ENCODE measurements at places on chromosomes 3 and 15.

GRCh38 chr3:40843851-40844548 is 319.2 kb downstream of the ZNF621 start:
- DNase-seq: no peak

DNA sequence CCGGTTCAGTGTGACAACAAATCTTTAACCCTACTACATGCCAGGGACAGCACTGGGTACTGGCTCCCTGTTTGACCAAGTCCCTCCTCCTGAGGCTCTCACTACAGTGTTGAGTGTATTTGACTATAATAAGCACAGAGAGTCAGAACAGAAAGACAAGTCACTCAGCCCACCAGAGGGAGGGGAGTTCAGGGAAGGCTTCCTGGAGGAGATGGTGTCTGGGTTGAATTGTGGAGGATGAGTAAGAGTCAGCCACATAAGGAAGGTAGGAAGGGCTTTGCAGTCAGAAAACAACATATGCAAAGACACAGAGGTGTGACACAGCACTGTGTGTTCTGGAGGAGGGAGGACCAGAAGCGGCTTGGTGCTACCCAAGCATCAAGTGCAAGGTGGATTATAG is 17.7 kb downstream of the MEGF11 start:
- no peak for DNase-seq

GRCh38 chr3:47425959-47426358 is 45.1 kb downstream of the PTPN23 start:
- DNase-seq: no peak

GRCh38 chr3:14389166-14389606 is 13.2 kb upstream of the SLC6A6 start:
- no peak for DNase-seq

DNA sequence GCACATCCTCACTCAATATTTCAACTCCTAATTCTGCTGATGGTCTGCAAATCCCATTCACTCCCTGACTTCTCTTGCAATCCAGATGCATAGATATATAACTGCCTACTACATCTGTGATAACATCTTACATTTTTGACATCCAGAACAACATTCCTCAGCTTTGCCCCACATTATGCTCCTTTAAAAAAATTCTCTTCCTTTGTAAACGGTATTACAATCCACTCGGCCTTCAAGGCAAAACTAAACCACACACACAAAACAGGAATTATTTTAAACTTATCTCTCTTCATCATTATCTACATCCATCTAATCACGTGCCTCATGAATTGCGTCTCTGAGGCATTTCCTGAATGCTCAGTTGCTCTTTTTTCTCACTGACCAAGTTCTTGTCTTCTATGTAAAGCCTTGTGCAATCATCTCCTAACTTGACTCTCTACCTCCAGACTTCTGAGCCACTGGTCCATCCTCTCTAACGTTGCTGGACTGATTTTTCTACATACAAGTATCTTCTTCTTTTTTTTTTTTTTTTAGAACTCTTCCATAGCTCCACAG is 117.0 kb downstream of the SATB1 start:
- DNase-seq: no peak

DNA sequence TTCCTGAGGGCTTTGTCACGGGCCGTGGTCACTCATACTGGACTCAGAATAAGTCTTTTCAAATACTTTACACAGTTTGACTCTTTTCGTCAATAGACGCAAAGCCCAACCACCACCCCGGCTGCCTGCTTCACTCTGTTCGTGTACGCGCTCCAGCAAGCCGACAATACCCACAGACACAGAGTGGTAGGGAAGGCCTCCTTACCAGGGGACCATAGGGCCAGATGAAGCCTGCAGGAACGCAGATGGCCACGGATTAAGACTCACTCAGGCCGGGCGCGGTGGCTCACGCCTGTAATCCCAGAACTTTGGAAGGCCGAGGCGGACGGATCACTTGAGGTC is 29.7 kb downstream of the EFCAB12 start:
- DNase-seq: no peak

DNA sequence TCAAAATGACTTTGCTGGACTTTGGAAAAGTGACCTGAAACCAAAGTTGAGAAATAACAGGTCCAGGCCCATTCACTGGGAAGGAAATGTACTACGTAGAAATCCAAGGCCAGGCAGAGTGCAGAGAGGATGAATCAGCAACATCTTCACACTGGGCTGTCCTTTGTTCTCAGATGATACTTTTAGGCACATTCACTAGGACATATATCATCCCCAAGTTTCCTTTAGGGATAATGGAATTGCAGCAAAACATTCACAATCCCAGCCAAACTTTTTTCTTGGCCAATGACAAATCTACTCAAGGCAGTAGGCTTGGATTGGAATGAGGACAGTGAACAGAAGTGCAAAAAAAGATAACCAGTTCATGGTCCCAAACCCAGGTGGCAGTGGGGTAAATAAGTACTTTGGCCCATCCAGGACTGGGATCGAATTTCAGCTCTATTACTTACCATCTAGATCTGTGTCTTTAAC is 75.1 kb downstream of the CLDN11 start:
- DNase-seq: peak; percentile 79

GRCh38 chr3:71022551-71023335 is 560.8 kb downstream of the FOXP1 start:
- no peak for DNase-seq

- no peak for DNase-seq
These were observed 44.2 kb upstream of the ZBED2 start for GRCh38 chr3:111639316-111639715.

- DNase-seq: no peak
These were observed 29.6 kb upstream of the ADAMTS9 start for GRCh38 chr3:64717411-64717810.

- DNase-seq: no peak
These were observed 113.7 kb upstream of the SMAD3 start for GRCh38 chr15:66951531-66952320.

GRCh38 chr3:11331101-11331500 is 58.9 kb downstream of the ATG7 start:
- no peak for DNase-seq

DNA sequence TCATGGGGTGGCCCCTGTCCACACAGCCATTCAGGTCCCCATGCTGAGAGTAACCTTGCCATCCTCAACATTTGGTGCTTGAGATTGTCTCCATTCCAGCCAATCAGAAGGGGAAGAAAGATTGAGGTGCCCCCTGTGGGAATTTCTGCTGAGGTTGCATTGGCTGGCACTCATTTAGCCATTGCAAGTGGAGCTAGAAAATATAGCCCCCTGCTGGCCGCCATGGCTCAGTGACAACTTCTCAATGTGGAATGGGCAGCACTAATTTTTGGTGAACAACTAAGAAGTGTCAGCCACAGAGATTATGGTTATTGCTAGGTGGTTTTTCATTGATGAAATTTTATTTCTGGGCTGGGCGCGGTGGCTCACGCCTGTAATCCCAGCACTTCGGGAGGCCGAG is 22.0 kb downstream of the COL6A6 start:
- DNase-seq: no peak

DNA sequence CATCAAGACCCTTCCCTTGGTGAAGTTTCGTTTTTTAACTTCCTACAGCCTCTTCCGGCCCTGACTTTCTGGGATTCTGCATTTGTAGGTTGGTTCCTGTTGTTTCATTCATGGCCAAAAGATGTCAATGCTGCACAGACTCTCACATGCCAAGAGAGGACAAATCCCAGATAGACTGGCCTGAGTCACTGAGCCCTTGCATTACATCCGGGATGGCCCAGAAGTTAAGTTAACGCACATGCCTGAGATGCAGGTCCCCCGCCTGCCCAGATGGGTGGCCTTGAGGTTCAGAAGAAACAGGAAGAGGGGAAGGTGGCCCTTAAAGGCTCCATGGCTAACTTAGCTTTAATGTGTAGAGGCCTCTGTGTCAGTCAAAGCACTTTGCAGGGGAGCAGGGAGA is 51.6 kb upstream of the SRGAP3 start:
- DNase-seq: no peak

GRCh38 chr15:39591141-39591895 is 10.4 kb downstream of the THBS1 start:
- peak; percentile 46 for DNase-seq

DNA sequence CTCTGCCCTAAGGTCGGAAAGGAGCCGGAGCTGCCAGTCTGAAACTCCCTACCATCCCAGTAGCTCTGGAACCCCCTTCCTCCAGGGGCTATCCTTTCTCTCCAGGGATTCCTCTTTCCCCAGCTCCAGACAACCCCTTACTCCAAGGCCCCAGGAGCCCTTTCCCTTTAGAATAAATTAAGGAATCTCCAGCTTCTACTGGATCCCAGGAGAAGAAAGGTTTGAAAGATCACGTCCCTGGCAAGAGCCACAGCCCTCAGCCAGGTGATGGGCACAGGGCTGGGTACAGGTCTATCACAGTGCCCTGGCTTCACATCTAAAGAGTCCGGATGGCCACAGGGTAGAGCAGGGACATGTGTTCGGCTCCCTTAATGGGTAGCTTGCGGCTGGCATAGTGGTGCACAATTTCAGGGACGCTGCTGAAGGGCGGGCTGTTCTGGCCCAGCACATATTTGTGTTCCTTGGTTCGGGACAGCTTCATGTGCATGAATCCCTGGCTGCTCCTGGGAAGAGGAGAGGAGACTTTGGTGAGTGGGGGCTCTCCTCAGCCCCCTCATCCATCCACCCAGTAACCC is 20.0 kb downstream of the SHF start:
- no peak for DNase-seq

- DNase-seq: no peak
These were observed 75.6 kb downstream of the CHAC1 start for GRCh38 chr15:41028853-41029252.

DNA sequence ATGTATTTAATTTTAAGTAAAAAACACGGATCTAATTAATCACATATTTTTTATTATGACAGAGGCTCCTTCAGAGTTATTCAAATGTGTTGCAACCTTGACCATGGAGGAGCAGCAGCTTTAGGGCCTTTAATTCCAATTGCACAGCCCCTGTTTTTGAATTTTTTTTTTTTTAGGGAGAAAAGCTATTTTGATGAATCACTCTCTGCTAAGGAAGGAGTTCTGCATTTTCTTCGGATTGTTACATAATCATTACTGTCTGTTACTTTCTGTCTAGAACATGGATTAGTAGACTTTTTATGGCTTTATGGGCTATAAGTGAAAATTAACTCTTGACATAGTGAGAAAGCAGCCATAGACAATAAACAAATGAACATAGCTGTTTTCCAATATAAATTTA is 90.8 kb downstream of the MCTP2 start:
- peak; percentile 10 for DNase-seq

GRCh38 chr3:61600195-61600594 is 38.8 kb downstream of the PTPRG start:
- DNase-seq: no peak

GRCh38 chr3:128062033-128062745 is 10.0 kb downstream of the SEC61A1 start:
- no peak for DNase-seq

GRCh38 chr3:152298393-152299248 is 29.9 kb downstream of the MBNL1 start:
- peak; percentile 93 for DNase-seq

- DNase-seq: no peak
These were observed 203.5 kb upstream of the ZBTB20 start for GRCh38 chr3:115350606-115351005.

- no peak for DNase-seq
These were observed 19.0 kb downstream of the MRAS start for GRCh38 chr3:138367326-138367850.

GRCh38 chr3:50194128-50194902 is 2.9 kb downstream of the GNAT1 start:
- no peak for DNase-seq

DNA sequence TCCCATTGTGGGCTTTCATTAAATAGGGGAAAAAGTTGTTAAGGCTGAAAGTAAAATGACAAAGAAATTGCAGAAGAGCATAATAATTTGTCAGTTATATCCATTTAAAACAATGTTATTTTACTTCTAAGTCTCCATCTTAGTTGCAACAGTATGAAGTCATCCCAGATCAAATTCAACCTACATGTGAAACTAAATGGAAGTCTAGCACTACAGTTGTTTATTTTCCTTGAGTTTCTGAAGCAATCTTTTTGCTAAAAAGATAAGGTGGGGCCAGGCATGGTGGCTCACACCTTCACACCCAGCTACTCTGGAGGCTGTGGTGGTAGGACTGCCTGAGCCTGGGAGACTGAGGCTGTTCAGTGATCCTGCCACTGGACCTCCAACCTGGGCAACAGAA is 80.2 kb downstream of the DPH6 start:
- no peak for DNase-seq

DNA sequence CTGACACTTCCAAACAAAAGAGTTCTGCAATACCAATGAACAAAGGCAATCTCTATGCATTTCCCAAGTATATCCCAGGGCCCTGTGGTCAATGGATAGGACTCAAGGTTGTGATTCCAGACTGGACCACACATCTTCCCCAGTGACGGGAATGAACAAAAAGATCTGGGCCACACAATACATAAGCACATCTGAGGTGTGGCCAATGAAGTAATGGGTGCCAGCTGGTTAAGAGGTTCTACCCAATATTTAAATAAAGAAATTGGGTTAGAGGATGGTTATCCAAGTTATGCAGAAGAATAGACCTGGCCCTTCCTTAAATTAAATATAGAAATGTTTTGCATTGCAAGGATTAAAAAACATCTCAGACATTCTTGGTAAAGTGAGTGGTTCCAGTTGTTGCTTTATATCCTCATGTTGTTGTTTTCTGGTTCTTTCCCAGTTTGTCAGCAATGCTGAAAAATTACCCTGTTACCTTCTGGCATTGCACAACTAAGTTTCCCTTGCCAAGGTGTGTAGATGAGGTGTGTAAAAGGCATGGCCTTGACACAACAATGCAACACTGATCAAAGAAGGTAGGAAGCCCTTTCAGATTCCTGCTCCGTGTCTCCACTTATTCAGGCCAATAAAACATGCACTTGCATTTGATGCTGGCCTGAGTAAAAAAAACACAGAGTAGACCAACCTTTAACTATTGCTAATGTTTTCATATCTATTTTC is 86.5 kb downstream of the PRICKLE2 start:
- no peak for DNase-seq

GRCh38 chr3:61381745-61382392 is 130.6 kb upstream of the FHIT start:
- DNase-seq: peak; percentile 4

DNA sequence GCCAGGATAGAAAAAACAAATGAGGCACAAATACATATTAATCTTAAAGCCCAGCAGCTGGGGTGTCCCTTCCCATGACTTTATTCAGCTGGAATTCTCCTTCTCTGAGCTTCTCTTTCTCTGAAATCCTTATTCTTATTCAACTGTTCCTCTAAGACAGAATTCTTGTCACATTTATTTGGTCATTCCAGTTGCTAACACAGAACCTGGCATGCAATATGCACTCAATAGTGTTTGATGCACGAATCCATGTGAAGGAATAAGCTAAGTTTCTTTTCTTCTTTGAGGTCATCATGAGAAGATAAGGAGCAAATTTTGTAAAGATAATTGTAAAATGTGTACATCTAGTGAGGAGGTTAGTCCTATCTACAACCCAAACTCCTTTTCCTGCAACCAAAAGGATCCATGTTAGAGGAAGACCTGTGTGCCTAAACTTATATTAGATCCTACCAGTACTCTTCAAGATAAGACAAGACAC is 154.2 kb upstream of the KCNMB2 start:
- DNase-seq: no peak

- no peak for DNase-seq
These were observed 417.7 kb upstream of the RBMS3 start for GRCh38 chr3:28863186-28863585.

- DNase-seq: no peak
These were observed 135.2 kb downstream of the BBX start for GRCh38 chr3:107657971-107658370.

Measured in GM04504 (cell line).